Activated CD8-positive, alpha-beta T cell treated with anti-CD3 and anti-CD28 coated beads, Interleukin-2, amount 10 ng/mL, durations not matched to agents 7 days and 5 days (primary cell): ENCODE measurements at places on chromosomes 5 and 9. TPM values are rescaled to one million over a fixed set of nuclear protein-coding genes. Genes with fewer than 3 reads are reported as not detected.

- no peak for DNase-seq
- H3K36me3 ChIP-seq, result no peaks in the 10 kb centered on the region
- H3K4me1 ChIP-seq, result no peaks in the 10 kb centered on the region
Observed at GRCh38 chr5:71790433-71790832, 71.4 kb downstream of the CARTPT start.

GRCh38 chr5:8894031-8894430 is 651.8 kb downstream of the SEMA5A start:
- no peaks in the 10 kb centered on the region for H3K36me3 ChIP-seq
- no peak overlapping the region for H3K4me3 ChIP-seq
- H3K27ac ChIP-seq, result no peak overlapping the region
- H3K4me1 ChIP-seq, result no peaks in the 10 kb centered on the region
- DNase-seq, result no peak

DNA sequence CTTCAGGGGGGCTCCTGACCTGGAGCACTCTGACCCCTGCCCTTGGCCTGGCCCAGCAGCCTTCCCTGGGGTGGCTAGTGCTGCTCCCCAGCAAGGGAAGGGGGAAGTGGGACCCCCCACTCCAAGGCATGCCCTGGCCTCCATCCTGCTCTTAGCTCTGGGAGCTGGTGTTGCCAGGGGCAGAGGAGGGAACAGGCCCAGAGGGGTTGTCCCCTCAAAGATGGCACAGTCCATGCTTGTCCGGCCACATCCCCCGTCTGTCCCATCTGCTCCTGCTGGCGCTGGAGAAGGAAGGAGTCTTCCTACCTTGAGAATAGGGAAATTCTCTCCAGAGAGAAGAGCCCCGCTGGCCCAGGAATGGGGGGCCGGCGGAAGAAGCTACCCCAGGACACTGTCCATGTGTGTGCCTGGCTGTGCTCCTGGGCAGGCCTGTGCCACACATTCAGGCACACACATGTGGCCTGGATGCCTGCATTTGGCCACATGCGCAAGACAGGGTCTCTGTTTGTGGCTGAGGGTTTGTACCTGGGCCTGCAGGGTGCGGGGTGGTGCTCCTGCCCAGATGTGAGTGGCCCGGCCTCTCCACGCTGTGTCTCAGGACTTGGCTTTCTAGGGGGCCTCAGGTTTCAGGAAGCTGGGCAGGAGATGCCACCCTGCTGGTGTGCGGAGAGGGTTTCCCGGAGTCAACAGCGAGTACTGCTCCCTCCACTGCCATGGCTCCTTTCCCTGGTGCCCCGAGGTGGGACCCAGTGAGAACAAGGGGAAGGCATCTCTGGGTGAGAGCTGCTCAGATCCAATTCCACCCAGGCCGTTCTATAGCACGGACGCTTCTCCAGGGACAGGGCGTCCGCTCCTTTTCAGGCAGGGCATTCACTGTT is 247.1 kb downstream of the PBX3 start:
- no peaks in the 10 kb centered on the region for H3K27me3 ChIP-seq
- no peaks in the 10 kb centered on the region for H3K4me1 ChIP-seq
- no peak overlapping the region for H3K4me3 ChIP-seq

DNA sequence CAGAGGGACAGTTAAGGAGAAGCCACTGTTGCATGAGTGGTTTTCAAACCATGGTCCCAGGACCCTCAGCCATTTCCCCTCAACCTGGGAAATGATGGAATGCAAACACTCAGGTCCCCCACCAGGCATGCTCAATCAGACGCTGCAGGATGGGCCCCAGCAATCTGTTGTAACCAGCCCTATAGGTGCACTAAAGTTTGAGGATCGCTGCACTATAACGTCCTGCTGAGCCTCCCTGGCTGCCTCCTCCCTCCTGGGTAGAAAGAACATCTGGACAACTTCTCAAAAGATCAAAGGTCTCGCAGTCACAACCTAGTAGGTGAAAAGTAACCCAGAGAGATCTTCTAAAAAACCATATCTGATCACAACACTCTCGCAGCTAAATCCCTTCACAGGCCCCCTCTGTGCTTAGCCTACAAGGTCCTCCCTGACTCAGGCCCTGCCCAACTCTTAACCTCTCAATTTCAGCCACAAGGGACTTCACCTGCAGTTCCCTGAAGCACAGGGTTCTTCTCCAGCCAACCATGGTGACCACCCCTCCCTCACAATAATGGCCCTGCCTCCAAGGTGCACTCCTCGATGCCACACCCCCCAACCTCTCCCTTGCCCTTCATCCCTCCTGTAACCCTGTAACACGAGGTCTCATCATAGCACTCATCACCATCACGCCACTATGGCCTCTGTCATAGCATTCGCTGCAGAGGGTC is 3.5 kb downstream of the SHB start:
- H3K36me3 ChIP-seq, result no peaks in the 10 kb centered on the region
- DNase-seq, result no peak
- H3K4me1 ChIP-seq, result peaks cover 20% of the 10 kb centered on the region
- peaks cover 40% of the 10 kb centered on the region for H3K27me3 ChIP-seq
- H3K4me3 ChIP-seq, result no peak overlapping the region

DNA sequence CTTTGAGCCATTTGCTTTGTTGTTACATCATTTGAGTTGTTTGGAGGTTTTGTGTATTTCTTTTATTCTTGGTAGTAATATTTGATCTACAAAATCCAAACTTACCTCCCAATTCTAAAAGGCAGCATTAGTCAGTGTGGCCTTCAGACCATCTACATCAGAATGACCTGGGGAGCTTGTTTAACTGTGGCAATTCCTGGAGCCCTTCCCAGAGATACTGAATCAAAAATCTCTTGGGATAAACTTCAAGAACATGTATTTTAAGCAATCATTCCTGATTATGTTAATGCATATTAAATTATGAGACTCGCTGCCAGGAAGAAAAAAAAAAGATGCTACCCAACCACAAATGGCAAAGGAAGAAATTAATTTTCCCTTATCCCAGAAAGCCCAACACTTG is 268.9 kb upstream of the PDE4D start:
- H3K27ac ChIP-seq, result no peak overlapping the region
- H3K36me3 ChIP-seq, result no peaks in the 10 kb centered on the region
- no peaks in the 10 kb centered on the region for H3K27me3 ChIP-seq
- H3K4me3 ChIP-seq, result no peak overlapping the region
- no peak for DNase-seq

OR1J2 gene
- total RNA-seq, result not detected

TSSK1B gene
- total RNA-seq, result not detected

DNA sequence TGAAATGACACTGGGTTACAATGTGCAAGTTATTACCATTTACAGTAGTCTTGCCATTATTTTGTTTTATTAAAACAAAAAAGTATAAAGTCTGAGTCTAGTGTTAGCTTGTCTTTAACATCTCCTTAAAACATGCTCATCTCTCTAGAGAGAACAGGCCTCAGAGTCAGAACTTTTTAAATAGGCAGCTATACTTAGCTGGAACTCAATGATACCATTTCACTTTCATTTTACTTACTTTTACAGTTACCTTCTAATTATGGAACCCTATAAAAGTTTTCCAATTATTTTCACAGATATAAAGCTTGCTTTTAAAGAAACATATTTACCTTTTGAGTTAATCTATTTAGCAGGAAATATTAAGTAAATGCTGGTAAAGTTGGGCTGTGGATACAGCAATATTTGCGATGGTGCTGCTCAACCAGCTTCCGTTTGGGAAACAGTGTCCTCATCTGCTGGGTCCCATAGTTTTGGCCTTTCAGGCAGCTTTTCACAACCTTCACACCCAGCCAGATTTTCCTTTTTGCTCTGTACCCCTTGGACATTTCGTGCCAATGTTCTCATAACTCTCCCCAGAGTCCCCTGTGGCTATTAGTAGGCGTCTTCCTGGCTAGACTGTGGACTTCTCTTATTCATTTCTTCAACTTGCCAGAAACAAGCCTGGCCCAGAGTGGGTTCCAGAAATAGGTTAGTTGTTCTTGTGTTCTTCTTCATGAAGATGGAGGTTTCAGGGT is 36.3 kb upstream of the UBTD2 start:
- H3K4me3 ChIP-seq, result no peak overlapping the region
- H3K27me3 ChIP-seq, result no peaks in the 10 kb centered on the region
- no peak overlapping the region for H3K27ac ChIP-seq
- H3K36me3 ChIP-seq, result no peaks in the 10 kb centered on the region
- DNase-seq, result no peak

DTWD2 gene
- 3.3 TPM for total RNA-seq

MYOZ3 gene
- total RNA-seq, result not detected

DNA sequence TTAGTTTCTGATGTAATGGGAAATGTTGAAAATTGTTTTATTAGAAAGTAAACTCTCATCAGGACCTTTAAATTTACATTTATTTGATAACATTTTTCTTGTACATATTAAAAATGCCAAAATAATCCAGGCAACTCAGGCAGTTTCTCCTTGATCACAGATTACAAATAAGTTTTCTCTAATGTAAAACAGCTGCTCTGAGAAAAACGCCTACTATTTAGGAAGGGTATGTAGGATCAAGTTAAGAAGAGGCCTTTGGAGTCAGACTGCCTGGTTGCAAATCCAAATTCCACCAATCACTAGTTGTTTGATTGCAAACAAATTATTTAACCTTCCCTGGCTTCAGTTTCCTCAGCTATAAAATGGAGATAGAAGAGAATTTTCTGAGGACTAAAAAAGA is 610.8 kb downstream of the PDE4D start:
- H3K36me3 ChIP-seq, result no peaks in the 10 kb centered on the region
- H3K4me3 ChIP-seq, result no peak overlapping the region
- H3K4me1 ChIP-seq, result no peaks in the 10 kb centered on the region

GRCh38 chr5:953535-954449 is 54.8 kb upstream of the NKD2 start:
- DNase-seq, result no peak
- peaks cover 34% of the 10 kb centered on the region for H3K27me3 ChIP-seq
- H3K4me1 ChIP-seq, result peaks cover 32% of the 10 kb centered on the region

GRCh38 chr5:130541617-130542221 is 623.3 kb downstream of the HINT1 start:
- no peaks in the 10 kb centered on the region for H3K36me3 ChIP-seq
- H3K4me1 ChIP-seq, result no peaks in the 10 kb centered on the region

RFX3 gene
- 9.0 TPM for total RNA-seq

DNA sequence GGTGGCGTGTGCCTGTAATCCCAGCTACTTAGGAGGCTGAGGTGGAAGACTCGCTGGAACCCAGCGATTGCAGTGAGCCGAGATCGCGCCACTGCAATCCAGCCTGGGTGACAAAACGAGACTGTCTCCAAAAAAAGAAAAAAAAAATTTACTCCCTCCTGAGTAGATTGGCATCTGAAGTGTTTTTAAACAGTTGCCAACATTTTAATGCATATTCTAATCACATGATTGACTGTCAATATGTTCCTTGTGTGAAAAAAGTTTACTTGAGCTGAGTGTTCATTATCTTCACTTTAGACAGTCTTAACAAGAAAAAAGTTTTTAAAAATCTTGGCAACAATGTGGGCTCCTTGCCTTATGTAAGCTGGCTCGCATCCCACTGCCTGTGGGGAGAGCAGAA is 53.8 kb downstream of the AGXT2 start:
- no peak overlapping the region for H3K4me3 ChIP-seq
- peaks cover 30% of the 10 kb centered on the region for H3K27me3 ChIP-seq
- no peak overlapping the region for H3K27ac ChIP-seq
- no peak for DNase-seq
- H3K36me3 ChIP-seq, result no peaks in the 10 kb centered on the region
- no peaks in the 10 kb centered on the region for H3K4me1 ChIP-seq

LIFR gene
- not detected for total RNA-seq

GRCh38 chr5:160887780-160888179 is 35.8 kb upstream of the ATP10B start:
- no peak overlapping the region for H3K27ac ChIP-seq
- no peak overlapping the region for H3K4me3 ChIP-seq

DNA sequence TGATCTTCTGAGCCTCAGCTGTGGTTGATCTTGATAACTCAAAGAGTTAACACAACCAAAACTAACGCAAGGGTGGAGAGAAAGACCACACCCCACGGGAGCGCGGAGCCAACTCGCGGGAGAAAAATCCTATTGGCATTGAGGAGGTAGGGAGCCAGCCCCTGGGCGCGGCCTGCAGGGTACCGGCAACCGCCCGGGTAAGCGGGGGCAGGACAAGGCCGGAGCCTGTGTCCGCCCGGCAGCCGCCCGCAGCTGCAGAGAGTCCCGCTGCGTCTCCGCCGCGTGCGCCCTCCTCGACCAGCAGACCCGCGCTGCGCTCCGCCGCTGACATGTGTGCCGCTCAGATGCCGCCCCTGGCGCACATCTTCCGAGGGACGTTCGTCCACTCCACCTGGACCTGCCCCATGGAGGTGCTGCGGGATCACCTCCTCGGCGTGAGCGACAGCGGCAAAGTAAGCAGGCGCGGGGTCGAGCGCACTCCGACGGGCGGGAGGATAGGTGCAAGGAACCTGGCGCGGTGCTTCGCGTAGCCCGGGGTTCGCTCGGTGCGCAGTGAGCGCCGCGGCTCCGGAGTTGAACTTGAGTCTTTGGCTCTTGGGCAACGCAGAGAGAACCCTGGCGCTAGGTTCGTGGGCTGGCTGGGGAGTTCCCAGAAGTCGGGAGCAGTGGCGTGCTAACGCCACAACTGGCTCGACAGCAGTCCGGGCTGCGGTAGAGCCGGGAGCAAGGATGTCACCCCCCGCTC is at the start of gene GDA:
Gene GDA, plus strand, starts transcription at position 210 of the 745 bp plus-strand sequence. Its CDS starts 120 bp downstream, at position 330.
- H3K27ac ChIP-seq, result no peak within 1 kb of the TSS
- DNase-seq, result no peak
- no peaks in the 10 kb centered on the region for H3K36me3 ChIP-seq
- H3K4me3 ChIP-seq, result no peak within 1 kb of the TSS
- peaks cover 32% of the 10 kb centered on the region for H3K27me3 ChIP-seq
- H3K4me1 ChIP-seq, result no peaks in the 10 kb centered on the region

DNA sequence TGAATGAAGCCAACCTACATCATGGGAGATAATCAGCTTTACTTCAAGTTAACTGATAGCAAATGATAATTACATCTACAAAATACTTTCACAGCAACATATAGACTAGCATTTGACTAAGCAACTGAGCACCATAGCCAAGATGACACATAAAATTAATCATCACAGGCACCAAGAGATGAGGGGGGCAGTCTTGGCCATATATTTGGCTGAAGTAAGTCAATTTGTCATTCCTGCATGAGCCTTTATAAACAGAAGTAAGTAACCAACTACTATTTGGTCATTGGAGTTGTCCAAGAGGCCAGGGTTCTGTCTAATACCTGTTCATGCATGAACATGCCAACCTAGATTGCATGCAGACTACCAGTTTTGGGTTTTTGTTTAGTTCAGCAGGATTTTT is 53.6 kb downstream of the PDCD1LG2 start:
- H3K36me3 ChIP-seq, result peaks cover 3% of the 10 kb centered on the region
- H3K27me3 ChIP-seq, result no peaks in the 10 kb centered on the region
- H3K27ac ChIP-seq, result no peak overlapping the region
- H3K4me3 ChIP-seq, result no peak overlapping the region

AK1 gene
- total RNA-seq, result 22.4 TPM

DNA sequence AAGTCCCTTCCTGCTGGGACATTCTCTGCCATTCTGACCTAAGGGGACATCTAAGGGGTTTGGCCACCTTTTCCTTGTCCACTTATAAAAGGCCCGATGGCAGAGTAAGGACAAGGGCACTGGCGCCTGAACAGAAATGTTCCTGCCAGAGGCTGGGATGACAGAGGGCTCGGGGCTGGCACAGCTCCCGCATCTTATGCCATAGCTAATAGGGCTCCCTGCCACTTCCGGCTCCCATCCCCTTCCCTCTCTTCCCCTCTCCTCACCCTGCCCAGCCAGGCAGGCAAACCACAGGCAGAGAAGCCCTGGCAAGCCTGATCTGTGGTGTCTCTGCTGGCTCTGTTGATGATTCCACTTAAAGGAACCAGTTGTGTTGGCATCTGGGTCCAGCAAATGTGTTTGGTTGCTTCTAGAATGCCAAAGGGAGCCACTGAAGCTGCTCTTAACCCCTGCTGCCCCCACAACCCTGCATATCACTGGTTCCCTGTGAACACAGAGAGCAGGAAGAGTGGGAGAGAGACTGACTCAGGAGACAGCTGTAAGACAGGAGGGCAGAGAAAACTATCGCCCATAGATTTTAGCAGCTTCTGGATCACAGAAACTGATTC is 18.4 kb upstream of the ADRA1B start:
- peaks cover 21% of the 10 kb centered on the region for H3K27me3 ChIP-seq
- H3K4me1 ChIP-seq, result no peaks in the 10 kb centered on the region
- H3K27ac ChIP-seq, result no peak overlapping the region
